ENCODE measurements at places on chromosomes 16 and 17.
A peak's percentile ranks its signal among the peaks of the same experiment; 100 is the strongest.

DNA sequence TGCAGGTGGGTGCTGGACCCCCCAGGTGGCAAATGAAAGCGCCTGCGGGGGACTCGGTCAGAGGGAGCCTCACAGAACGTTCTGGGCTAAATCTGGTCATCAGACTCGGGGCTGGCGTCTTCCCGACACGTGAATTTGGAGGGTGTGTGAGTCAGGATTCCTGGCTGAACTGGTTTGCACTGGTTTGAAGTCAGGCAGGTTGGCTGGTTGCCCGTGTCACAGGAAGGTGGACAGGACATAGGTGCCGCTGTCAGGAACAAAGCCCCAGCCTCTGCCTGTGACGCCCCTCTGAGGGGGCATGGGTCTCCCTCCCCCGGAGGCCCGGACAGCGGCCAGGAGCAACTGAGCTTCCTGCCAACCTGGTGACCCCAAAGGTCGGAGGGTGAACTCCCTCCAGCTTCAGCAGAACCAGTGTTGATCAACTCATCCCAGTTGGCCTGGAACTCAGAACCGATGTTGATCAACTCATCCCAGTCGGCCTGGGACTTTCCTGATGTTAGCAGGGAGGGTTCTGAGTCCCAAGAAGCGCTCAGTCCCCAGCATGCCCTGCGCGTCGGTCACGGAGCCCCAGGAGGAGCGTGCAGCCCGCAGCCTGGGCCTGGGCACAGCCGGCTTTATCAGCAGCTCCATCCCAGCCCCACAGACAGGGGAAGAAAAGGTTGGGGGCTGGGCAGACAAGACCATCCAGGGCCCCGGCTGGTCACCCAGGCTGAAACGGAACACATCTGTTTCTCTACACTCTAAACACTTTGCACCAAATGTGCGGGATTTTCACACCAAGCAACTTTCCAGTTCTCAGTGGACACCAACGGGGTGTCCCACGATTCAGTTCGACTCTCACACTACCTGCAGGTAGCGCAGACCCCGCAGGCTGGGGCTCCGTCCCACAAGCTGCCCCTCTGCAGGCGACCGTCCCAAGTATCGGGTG is 14.4 kb upstream of the METRNL start:
- DNase-seq: no peak

DNA sequence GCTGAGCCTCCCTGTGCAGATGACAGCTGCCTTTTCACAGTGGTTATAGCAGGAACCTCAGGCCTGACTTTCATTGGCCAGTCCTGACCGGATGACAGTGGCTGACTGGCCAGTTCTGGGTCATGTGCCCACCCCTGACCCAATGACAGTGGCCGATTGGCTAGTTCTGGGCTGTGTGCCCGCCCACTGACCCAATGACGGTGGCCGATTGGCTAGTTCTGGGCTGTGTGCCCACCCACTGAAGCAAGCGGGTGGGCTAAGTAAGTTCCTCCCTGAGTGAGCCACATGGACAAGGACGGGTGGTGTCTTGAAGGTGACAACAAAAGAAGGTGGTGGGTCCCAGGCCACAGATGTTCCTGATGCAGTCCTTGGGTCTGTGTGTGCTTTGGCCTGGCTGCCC is 9.5 kb downstream of the DEF8 start:
- DNase-seq: no peak

- no peak for DNase-seq
These were observed 17.7 kb upstream of the MRPL38 start for GRCh38 chr17:75922173-75922961.

DNA sequence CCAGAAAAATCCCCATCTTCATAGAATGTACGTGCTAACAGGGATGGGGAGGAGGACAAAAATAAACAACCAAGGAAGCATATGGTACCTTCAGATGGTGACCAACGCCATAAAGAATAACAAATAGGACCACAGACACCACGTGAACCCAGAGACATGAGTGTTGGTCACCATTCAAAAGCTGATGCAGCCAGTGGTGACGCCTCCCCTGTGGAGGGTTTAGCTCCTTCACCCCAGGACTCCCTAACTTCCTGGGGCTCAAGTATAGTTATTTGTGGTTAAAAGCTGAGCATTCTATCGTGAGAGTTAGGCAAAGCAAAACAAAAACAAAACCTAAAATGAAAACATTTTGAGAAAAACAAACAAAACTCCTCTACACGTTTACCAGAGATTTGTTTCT is 184.7 kb downstream of the SOX9 start:
- no peak for DNase-seq

DNA sequence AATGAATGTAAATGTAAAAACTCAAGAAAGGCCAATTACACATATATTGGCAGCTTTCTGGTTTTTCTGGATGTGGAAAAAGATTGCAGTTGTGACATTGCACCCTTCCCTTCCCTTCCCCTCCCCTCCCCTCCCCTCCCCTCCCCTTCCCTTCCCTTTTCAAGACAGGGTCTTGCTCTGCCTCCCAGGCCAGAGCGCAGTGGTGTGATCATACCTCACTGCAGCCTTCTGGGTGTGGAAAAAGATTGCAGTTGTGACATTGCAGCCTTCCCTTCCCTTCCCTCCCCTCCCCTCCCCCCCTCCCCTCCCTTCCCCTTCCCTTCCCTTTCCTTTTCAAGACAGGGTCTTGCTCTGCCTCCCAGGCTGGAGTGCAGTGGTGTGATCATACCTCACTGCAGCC is 41.7 kb downstream of the PIK3R5 start:
- DNase-seq: no peak

DNA sequence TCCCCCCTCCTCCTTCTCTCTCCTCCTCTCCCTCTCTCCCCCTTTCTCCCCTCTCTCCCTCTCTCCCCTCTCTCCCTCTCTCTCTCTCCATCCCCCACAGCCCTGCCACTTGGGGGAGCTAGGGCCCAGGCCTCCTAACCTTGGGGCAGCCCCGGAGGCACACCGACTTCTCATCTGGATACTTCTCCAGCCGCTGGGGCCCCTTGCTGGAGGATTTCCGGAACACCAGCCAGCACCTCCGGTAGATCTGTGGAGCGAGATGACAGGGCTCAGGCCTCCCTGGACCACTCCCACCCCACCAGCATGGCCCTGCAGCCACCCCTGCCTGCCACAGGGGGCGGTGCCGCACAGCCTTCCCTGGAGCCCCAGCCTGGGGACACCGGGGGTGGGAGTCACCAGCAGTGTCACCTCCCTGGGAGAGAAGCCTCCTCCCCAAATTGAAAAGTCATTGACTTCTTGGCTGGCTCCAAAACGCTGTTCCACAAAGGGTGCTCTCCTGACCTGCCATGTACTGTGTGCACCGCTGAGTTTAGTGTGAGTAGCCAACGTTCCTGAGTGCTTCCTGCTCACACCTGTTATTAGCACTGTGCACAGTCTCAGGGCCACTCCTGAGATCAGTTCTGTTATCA is 10.5 kb downstream of the DOK4 start:
- DNase-seq: peak; percentile 88

- DNase-seq: no peak
These were observed 11.9 kb downstream of the TMEM204 start for GRCh38 chr16:1545044-1546040.

DNA sequence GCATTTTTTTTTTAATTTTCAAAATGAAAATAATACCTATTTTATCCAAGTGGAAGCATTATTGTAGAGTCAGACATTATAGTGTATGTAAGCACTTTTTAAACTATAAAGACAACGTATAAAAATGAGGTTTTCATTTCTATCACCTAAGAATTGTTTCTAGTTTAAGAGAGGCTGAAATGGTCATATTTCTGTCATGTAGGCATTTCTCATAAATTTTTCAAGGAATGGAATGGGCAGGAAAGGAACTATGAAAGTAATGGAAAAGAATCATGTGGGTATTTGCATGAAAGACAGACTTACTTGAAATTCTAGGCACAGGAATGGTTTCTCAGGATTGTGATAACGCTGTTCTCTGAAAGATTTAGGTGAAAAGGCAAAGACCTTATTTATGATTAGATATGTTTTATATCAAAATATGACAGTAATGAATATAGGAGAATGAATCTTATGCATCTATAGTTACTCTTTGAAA is 67.4 kb downstream of the PPM1E start:
- DNase-seq: no peak

- DNase-seq: no peak
These were observed 2.8 kb downstream of the PDK2 start for GRCh38 chr17:50097926-50098325.

DNA sequence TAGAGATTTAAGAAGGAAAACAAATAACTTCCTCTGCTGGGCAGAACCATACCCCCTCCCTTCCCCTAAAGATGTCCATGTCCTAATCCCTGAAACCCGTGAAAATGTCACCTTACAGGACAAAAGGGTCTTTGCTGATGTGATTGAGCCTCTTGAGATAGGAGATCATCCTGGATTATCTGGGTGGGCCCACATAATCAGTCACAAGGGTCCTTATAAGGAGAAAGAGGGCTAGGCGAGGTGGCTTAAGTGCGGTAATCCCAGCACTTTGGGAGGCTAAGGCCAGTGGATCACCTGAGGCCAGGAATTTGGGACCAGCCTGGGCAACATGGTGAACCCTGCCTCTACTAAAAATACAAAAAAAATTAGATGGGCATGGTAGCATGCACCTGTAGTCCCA is 12.0 kb upstream of the SLC39A11 start:
- DNase-seq: no peak

GRCh38 chr17:7215652-7216180 is 3.9 kb downstream of the DLG4 start:
- DNase-seq: no peak

DNA sequence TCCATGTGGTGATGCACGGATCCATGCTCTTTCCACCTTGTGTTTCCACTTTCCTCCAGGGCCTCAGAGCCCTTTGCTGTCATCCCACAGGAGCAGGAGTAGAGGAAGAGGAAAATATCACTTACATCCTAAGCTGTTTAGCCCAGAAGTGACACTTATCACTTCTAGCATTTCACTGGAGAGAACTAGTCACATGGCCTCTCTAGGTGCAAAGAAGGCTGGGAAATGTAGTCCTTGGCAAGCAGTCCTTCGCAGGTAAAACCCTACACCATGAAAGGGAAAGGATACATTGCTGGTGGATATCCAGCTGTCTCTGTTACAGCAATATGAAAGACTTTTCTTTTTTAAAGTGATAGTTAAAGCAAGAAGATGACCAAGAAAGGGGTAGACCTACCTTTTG is 185.9 kb downstream of the RGS9 start:
- no peak for DNase-seq

DNA sequence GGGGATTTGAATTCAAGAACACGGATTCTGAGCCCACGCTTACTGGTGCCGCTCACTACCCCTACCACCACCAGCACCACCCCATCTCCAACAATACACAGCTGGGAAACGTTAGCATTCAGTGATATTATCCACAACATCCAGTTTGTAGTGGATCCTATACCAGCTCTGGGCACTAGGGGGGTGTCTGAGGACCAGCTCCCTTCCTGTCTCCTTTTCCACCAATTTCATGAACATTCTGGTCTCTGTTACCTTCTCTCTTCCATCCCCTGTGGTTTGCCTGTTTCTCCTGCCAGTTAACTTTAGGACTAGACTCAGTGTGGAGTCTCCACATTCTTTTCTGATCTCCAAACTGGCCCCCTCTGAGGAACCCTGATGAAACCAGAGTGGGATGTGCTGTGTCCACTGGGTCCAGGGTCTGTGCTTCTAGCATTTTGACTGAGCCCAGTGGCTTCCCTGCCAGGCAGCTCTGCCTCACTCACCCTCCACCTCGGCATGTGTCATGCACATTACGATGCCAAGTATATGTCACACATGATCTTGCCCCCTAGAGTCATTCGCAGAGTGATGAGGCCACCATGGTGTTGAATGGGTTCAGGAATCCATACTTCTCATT is 187.0 kb upstream of the CDH13 start:
- peak; percentile 12 for DNase-seq

GRCh38 chr16:55294129-55294528 is 29.9 kb upstream of the IRX6 start:
- no peak for DNase-seq

DNA sequence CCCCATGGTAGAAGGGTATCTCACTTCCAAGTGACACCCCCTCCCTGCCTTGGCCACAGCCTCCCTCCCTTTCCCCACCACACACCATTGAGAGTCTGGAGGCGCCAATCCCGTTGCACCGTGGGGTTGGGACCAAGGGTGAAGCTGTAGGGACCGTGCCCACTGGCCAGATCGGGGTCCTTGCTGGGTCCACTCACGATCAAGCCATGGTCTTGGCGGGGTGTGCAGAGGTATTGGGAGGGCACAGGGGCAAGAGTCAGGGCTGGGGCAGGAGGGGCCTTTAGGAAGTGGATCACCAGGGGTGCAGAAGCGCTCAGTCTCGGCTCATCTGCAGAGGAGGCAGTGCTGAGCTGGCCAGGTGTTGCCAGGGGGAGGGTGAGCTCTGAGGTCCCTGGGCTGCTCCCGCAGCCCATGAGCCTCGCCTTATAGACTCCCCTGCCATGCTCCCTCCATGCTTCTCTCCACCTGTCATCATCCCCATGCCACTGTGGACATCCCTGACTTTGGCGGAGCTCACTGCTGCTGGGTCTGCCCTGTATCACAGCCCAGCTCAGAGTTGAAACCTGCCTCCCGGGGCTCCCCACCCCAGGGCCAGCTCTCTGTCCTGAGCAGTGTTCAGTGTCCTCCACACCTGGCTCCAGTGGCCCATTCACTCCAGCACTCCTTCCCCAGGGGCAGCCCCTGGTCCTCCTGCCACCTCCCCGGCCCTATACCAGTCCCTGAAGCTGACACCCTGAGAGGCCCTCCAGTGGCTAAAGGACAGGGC is 8.3 kb downstream of the CDH16 start:
- DNase-seq: no peak

GRCh38 chr17:38748149-38748891 is at the start of gene PCGF2:
PCGF2 (minus strand) TSS chr17:38748336; CDS start chr17:38740402, 7,934 bp downstream.
- no peak for DNase-seq
